ENCODE measurements at places on chromosomes 7 and 10. TPM values are rescaled to one million over a fixed set of nuclear protein-coding genes. Genes with fewer than 3 reads are reported as not detected.
A peak's percentile ranks its signal among the peaks of the same experiment; 100 is the strongest.

GRM3 gene
- not detected for total RNA-seq

CACNA2D1 gene
- 64.6 TPM for total RNA-seq

DNA sequence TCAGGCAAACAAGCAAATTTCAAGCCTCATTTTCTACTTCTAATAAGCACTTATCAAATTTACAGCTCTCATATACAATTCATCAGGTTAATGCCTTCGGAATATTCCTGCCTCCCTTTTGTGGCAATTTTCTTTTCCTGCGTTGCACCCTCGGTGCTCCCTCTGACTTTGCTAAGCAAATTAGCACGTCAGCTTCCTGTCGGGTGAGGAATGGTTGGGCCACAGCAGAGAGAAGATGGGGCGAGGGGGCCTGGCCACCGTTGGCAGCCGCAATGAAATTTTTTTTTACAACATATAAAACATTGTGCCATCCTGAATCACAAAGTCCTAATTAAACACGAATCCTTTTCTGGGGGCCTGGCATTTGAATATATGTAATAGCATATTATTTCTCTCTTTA, 28.1 kb downstream of the ELFN1 start:
- H3K36me3 ChIP-seq: no peaks in the 10 kb centered on the region
- peaks cover 4% of the 10 kb centered on the region for H3K27me3 ChIP-seq
- DNase-seq: no peak
- H3K4me1 ChIP-seq: peaks cover 31% of the 10 kb centered on the region
- no peak overlapping the region for H3K4me3 ChIP-seq
- no peak overlapping the region for H3K27ac ChIP-seq

- H3K36me3 ChIP-seq: no peaks in the 10 kb centered on the region
- no peak overlapping the region for H3K27ac ChIP-seq
- DNase-seq: peak; percentile 14
- H3K27me3 ChIP-seq: peaks cover 82% of the 10 kb centered on the region
Measured at GRCh38 chr7:57867884-57868701, 418.1 kb downstream of the ZNF716 start.

DNA sequence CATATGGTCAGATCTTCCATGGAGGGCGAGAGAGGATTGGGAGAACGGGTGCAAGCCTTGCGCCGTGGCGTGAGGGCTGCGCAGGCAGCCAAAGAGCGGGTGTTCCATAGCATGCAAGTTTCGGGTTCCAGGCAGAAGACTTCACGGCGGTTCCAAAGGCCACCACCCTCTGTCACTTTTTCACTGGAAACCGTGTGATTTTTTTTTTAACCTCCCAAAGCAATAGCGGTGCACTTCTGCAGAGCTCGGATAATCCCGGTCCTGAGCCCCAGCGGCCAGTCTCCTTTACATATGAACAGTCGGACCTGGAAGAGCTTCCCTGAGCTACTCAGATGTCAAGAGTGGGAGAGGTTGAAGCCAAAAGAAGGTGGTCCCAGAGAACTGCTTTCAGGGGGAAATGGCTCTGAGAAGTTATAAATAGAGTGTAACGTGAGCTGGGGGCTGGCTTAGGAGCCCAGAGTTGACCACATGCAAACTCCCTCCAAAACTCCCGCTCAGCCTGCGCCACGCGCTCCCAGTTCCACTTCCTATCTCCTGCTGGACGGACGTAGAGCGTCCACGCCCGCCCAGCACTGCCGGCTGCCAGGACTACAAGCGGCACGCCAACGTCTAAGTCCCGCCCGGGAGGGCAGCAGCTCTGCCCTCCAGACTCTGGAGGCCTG, at the start of gene MEOX2:
MEOX2 (minus strand) TSS at position 389 of the 662 bp plus-strand sequence; CDS start at position 108, 281 bp downstream.
- peak; percentile 84 for DNase-seq
- no peaks in the 10 kb centered on the region for H3K36me3 ChIP-seq
- peaks cover 33% of the 10 kb centered on the region for H3K4me1 ChIP-seq
- H3K27me3 ChIP-seq: peaks cover 59% of the 10 kb centered on the region
- H3K4me3 ChIP-seq: peak within 1 kb of the TSS; percentile 75

GRCh38 chr10:46019569-46020343, 10.7 kb downstream of the NCOA4 start:
- peaks cover 95% of the 10 kb centered on the region for H3K4me1 ChIP-seq
- peak overlapping the region; percentile 75 for H3K4me3 ChIP-seq
- peak overlapping the region; percentile 89 for H3K27ac ChIP-seq
- DNase-seq: no peak
- H3K36me3 ChIP-seq: peaks cover 17% of the 10 kb centered on the region
- H3K27me3 ChIP-seq: no peaks in the 10 kb centered on the region

DNA sequence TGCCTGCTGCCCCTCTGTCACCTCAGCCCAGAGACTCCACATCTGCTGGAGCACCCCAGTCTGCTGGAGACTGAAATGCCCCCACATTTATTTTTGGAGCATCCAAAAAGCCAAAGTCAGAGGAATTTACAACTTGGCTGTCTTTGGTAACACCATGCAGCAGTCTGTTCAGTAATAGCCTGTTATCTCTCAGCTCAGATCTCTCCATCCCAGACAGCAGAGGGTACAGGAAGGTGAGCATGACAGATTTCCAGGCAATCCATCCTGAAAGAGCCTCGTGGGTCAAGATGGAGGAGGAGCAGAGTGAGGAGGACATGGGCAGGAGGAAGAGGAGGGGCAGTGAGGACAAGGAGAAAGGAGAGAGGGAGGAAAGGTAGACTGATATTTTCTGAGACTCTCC, 55.9 kb downstream of the GRID1 start:
- no peaks in the 10 kb centered on the region for H3K36me3 ChIP-seq
- H3K4me1 ChIP-seq: no peaks in the 10 kb centered on the region
- no peak for DNase-seq
- H3K27me3 ChIP-seq: peaks cover 11% of the 10 kb centered on the region

GRB10 gene
- 40.6 TPM for total RNA-seq

NANOS1 gene
- total RNA-seq: 11.7 TPM

GIMAP2 gene
- 5.0 TPM for total RNA-seq

IRF5 gene
- total RNA-seq: 2.2 TPM

DNA sequence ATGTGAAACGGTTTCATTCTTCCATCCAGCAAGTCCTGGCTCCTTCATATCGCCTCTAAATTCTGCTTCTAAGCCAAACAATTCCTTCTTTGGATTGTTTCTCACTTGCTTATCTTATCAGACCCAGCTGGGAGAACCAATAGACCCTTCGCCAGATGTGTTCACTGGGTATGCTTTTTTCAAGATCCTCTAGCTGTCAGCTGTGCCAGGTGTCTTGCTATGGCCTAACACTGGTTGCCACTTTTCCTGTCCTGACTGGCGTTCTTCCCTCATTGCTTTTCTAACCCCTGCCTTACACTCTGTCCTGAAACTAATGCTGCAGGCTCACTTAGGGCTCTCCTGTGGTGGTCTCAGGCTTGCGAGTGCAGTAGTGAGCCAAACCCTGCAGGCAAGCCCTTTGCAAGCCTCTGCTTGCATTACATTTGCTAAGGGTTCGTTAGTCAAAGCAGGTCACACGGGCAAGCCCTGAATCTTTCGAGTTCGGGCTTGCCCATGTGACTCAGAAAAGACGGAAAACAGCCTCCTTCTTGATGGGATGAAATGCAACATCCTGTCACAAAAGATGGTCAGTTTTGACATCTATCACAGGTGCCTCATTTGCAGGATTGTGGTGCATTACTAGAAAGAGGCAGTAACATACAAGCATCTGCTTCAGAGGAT, 92.8 kb downstream of the VWC2 start:
- H3K27ac ChIP-seq: peak overlapping the region; percentile 27
- no peaks in the 10 kb centered on the region for H3K36me3 ChIP-seq
- peaks cover 23% of the 10 kb centered on the region for H3K4me1 ChIP-seq
- no peak for DNase-seq

MOGAT3 gene
- total RNA-seq: not detected

DNAJC12 gene
- 6.1 TPM for total RNA-seq

GRCh38 chr7:137386966-137387365, 43.4 kb upstream of the PTN start:
- no peaks in the 10 kb centered on the region for H3K36me3 ChIP-seq
- no peaks in the 10 kb centered on the region for H3K4me1 ChIP-seq
- H3K27ac ChIP-seq: no peak overlapping the region
- no peaks in the 10 kb centered on the region for H3K27me3 ChIP-seq
- no peak for DNase-seq

- H3K27ac ChIP-seq: no peak overlapping the region
- H3K4me3 ChIP-seq: no peak overlapping the region
- DNase-seq: no peak
- H3K36me3 ChIP-seq: no peaks in the 10 kb centered on the region
- peaks cover 11% of the 10 kb centered on the region for H3K4me1 ChIP-seq
Measured at GRCh38 chr10:29670761-29671160, 36.0 kb upstream of the SVIL start.

DNA sequence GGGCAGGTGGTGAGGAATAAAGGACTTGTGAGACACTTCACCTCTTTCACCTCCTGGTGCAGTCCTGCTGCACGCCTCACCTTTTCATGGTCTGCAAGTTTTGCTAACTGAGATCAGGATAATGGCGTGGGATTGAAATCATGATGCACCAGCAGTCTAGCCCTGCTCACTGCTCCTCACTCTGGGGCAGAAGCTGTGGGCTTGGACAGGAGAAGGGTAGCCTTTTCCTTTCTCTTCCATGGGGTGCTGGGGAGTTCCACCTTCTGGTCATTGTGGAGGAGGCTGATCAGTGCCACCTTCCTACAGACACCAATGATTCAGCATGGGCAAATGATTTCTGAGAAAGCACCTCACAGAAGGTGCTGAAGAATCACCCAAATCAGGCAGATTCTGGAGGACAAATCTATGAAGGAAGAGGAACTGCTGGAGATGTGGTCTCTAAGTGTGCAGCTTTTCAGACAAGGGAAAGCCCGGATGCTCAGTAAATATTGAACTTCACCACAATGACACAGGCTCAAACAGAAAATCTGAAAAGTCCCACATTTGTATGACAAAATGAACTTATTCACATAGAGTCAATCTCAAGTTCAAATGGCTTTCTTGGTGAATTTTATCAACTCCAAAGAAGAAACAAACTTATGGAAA, 19.7 kb downstream of the MBL2 start:
- H3K4me1 ChIP-seq: no peaks in the 10 kb centered on the region
- no peak overlapping the region for H3K4me3 ChIP-seq
- no peak overlapping the region for H3K27ac ChIP-seq

DNA sequence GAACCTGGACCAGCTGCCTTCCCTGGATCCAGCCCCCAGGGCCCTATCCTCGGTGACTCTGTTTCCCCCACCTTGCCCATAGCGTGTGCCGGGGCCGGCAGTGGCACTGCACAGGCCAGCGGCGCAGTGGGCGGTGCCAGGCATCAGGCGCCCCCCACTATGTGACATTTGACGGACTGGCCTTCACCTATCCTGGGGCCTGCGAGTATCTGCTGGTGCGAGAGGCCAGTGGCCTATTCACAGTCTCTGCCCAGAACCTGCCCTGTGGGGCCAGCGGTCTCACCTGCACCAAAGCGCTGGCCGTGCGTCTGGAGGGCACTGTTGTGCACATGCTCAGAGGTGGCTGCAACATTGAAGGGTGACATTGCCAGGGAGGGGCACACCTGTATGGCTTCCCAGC, 12.0 kb upstream of the ZNF467 start:
- no peak overlapping the region for H3K4me3 ChIP-seq
- H3K4me1 ChIP-seq: peaks cover 29% of the 10 kb centered on the region
- no peaks in the 10 kb centered on the region for H3K36me3 ChIP-seq
- no peak for DNase-seq
- H3K27ac ChIP-seq: no peak overlapping the region

DNA sequence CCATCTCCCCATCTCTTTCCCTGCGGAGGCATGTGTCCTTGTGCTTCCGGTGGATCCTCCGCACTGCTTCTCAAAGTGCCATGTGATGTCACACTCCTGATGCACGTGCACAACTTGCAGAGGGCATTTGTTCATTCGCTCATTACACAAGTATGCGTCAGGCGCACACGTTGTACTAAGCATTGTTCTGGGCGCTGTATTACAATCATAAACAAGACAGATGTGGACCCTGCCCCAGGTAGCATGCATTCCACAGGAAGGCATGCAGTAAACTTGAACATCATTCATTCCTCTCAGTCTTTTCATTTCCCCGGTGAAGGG, 9.0 kb upstream of the RAMP3 start:
- H3K36me3 ChIP-seq: no peaks in the 10 kb centered on the region
- peaks cover 60% of the 10 kb centered on the region for H3K27me3 ChIP-seq
- no peak for DNase-seq
- no peaks in the 10 kb centered on the region for H3K4me1 ChIP-seq
- H3K4me3 ChIP-seq: no peak overlapping the region
- no peak overlapping the region for H3K27ac ChIP-seq

- H3K27me3 ChIP-seq: peaks cover 58% of the 10 kb centered on the region
- no peak for DNase-seq
- no peaks in the 10 kb centered on the region for H3K36me3 ChIP-seq
- H3K4me1 ChIP-seq: peaks cover 13% of the 10 kb centered on the region
- H3K4me3 ChIP-seq: no peak overlapping the region
Measured at GRCh38 chr7:101744588-101744987, 72.8 kb upstream of the CUX1 start.

NOC3L gene
- 10.0 TPM for total RNA-seq

GRCh38 chr10:104819731-104820130, 178.6 kb downstream of the SORCS3 start:
- no peak overlapping the region for H3K27ac ChIP-seq
- H3K27me3 ChIP-seq: no peaks in the 10 kb centered on the region
- no peak overlapping the region for H3K4me3 ChIP-seq
- no peak for DNase-seq
- H3K4me1 ChIP-seq: no peaks in the 10 kb centered on the region

RNF32 gene
- total RNA-seq: not detected

DNA sequence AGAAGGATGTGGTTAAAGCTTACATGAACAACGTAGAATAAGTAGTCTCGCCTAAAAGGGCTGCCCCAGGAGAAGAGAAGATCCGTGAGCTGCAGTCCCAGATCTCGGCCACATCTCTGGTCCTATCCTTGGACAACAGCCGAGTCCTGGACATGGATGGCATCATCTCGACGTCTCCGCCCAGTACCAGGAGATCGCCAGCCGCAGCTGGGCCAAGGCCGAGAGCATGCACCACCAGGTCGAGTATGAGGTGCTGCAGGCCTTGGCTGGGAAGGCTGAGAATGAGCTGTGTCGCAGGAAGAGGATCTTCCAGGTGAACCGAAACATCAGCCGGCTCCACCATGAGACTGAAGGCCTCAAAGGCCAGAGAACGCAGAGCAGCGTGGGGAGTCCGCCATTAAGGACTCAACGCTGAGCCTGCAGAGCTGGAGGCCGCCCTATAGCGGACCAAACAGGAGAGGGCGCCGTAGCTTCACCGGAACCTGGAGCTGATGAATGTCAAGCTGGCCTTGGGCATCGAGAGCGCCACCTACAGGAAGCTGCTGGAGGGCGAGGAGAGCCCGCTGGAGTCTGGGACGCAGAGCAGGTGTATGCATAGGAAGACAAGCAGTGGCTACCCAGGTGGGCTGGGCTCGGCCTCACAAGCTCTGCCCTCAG, 22.2 kb downstream of the LIPK start:
- H3K27ac ChIP-seq: no peak overlapping the region
- H3K36me3 ChIP-seq: no peaks in the 10 kb centered on the region
- H3K4me3 ChIP-seq: no peak overlapping the region
- no peak for DNase-seq
- H3K4me1 ChIP-seq: no peaks in the 10 kb centered on the region
- H3K27me3 ChIP-seq: peaks cover 37% of the 10 kb centered on the region

TMEM229A gene
- total RNA-seq: not detected
